ENCODE measurements at places on chromosomes 1 and 21.

- no peak for DNase-seq
Measured at GRCh38 chr1:235783148-235783776, 83.4 kb downstream of the LYST start.

- peak; percentile 52 for DNase-seq
Measured at GRCh38 chr1:42891465-42892138, 45.2 kb downstream of the ZNF691 start.

DNA sequence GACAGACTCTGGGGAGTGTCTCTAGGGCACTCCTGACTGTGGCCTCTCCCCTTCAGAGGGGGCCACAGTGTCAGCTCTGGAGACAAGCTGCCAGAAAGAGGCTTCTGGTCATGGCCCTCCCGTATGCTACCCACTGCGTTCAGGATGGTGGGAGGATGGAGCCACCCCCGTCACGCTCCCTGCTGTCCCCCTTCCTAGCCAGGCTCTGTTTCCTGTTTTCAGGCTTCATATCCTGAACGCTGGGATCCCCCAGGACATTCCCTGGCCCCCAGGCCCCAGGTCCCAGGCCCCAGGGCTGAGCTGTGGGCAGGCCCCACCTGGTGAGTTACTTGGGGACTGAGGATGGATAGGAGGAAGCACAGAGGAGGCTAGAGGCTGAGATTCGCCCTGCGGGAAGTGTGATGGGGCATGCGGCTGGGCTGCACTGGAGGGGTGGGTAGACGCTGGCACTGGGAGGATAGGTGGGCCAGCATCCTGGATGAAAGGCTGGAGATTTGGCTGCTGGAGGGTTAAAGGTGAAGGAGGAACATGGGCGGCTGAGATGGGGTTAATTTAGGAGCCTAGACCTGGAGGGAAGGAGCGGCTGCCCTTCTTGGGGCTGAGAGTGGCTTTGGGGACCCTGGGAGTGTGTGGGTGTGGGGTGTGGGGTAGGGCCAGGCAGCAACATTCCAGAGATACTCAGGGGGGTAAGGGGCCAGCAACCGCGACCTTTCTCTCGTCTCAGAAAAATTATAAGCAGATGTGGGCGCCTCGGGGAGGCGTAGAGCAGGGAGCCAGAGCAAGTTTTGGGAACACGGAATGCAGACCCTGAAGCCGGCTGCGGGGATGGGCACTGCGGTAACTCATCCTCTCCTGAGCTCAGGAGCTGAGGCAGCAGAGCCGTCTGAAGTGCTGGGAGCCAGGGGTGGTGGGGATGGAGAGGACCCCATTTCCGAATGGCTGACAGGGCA, 8.7 kb downstream of the PEAR1 start:
- DNase-seq, result no peak

DNA sequence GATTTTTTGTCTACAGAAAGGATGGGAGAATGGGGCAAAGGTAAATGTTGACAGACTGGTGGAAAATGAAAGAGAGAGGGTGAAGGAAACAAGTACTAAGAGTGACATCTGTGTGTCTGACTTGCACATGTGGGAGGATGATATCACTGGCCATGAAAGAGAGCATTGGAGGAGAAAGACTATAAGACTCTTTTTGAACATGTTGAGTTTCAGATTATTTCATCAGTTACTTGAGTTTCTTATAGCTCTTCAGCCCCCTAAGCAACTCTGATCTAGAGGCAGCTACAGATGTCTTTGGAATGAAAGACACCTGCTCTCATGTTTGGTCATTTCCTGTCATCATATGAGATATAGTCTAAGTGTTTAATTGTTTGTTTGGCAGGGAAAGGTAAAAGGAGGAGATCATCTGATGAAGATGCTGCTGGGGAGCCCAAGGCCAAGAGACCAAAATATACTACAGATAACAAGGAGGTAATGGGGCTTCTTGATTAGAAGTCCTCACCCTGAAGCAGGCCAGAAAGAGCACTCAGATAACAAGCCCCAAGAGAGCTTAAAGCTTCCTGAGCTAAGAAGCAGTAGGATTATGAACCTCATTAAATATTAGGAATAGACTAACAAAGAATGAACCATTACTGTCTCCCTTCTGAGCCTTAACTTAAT, 4.5 kb downstream of the POLR3C start:
- DNase-seq, result no peak

DNA sequence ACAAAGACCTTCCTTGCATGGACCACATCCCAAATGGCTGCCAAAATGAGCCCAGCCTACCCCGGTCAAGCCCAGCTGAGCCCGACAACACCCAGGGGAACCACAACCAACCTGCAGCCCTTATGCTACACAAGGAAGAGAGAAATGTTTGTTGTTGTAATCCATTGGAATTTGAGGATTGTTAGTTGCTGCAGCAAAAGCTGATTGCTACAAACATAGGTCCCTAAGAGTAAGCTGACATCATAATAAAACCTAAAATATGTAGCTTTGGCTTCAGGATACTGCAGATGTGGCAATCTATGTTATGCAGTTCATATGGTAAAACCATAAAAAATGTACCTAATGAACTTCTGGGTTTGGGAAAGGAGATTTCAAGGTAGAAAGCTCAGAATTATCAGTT, 65.5 kb upstream of the DNAH14 start:
- no peak for DNase-seq

Measured in dorsolateral prefrontal cortex (tissue), 122 donors.